Thyroid gland (tissue), 4 donors: ENCODE measurements at places on chromosomes 7 and 10. TPM values are rescaled to one million over a fixed set of nuclear protein-coding genes. Genes with fewer than 3 reads are reported as not detected.

DNA sequence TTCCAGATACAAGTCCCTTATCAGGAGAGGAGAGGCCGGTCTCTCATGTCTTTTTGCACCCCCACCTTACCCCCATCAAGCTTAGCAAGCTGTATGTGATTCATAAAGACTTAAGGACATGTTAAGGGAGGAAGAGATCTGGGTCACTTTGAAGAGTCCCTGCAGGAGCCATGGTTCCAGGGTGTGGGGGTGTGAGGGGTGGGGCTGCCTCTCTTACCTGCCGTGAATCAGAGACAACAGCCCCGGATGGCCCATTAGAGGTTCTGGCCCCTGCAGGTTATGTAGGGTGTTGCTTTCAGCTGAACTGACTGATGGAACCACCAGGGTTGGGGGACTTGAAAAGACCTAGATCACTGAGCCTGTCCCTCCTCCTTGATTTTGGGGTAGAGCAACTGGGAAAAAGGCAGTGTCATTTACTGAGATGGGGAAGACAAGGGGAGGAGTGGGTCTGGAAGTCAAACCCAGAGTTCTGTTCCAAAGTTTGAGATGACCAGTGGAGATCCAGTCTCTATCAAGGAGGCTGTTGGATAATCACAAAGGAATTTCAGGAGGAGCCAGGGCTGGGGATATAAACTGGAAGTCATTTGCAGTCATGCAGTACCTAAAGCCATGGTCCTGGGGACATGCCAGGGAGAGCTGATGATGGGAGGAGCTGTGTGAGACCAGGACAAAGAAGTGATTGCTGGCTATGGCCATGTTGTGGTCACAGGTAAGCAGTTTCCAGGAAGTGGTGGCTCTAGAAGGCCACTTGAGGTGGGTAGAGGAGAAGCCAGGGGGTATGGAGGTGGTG lies 23.1 kb downstream of the ADAMTS14 start:
- peak; percentile 14 for DNase-seq

DNA sequence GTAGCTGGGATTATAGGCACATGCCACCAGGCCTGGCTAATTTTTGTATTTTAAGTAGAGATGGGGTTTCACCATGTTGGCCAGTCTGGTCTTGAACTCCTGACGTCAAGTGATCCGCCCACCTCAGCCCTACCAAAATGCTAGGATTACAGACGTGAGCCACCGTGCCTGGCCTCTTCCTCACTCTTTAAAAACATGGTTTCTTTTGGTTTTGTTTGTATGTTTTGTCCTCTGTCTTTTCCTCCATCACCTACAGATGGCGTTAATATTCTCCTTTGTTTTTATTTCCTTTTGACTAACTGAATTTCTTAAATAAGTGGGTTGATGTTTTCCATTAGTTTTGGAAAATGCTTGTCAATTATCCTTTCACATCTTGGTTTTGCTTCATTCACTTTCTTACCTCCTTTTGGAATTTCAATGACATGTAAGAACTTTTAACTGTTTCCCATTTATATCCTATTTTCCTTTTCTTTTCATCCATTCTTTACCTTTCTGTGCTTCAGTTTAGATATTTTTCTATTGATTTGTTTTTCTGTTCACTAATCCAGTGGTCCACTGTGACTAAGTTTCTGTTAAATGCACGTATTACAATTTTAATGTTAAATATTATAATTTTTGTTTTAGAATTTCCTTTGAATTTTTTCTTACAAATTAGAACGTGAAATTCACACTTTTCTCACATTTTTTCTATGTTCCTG lies 104.1 kb downstream of the ZNF467 start:
- DNase-seq = no peak

- peak; percentile 40 for DNase-seq
Observed at GRCh38 chr10:49187950-49188761, at the start of gene TMEM273. TMEM273 (minus strand) TSS chr10:49188391; CDS start chr10:49188336, 55 bp downstream.

DNA sequence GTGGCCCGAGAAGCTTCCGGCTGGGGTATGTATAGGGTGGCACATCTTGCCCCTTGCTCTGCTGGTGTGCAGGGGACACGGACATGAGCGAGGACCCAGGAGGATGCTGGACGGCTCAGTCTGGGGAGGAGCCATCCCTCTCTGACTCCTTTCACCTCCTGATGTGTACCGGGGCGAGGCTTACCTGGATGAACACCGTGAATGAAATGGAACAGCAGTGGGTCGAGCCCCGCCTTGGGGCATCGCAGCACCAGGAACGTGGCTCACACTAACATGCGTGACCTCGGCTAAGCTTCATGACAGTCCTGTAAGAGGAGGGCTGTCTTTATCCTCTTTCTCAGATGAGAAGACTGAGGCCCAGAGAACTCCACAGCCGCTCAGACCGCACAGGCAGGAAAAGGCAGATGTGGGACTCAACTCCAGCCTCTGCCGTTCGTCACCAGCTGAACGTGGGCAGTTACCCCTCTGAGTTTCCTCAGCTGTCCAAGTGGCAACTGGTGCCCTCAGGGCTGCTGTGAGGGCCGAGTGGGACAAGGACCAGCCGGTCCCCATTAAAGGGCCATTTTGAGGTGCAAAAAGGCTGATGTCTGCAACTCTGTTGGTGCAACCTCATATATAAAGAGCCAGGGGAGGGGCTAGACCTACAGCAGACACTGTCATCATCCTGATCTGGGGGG lies 54.5 kb downstream of the INSIG1 start:
- DNase-seq = no peak

DNA sequence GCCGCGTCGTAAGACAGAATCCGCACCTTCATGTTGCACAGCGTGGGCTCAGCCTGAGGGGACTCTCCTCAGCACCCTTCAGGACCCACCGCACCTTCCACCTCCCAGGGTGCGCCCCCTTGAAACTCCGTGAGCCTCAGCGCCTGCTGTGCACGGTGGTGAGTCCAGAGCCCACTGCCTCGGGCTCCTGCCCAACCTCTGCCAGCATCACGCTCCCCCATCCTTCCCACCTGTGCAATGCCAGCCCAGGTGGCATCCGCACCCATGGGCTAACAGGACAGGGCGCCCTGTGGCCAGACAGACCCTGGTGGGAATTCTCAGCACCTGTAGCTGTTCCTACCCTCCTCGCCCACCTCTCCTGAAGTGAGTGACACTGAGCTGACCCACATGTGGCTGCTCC lies 96.4 kb downstream of the DYNC2I1 start:
- DNase-seq = no peak

The FGFBP3 gene
- total RNA-seq = 2.1 TPM

The LIPF gene
- not detected for total RNA-seq

The SYT15B gene
- 0.21 TPM for total RNA-seq
